ENCODE measurements at places on chromosomes 2 and 18.

DNA sequence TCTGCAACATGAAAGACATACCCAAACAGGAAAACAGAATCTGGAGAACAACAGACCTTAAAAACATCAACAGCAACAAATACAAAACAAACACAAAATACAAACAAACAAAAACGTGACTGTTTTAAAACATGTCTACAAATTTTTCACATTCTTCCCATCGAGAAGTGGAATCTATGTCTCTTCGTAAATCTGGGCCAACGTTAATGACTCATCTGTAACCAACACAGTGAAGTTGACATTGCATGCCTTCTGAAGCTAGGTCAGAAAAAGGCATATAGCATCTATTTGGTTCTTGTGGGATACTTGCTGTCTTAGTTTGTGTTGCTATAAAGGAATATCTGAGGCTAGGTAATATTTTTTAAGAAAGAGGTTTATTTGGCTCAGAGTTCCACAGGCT, 269.0 kb upstream of the FBXO11 start:
- no peak for DNase-seq

DNA sequence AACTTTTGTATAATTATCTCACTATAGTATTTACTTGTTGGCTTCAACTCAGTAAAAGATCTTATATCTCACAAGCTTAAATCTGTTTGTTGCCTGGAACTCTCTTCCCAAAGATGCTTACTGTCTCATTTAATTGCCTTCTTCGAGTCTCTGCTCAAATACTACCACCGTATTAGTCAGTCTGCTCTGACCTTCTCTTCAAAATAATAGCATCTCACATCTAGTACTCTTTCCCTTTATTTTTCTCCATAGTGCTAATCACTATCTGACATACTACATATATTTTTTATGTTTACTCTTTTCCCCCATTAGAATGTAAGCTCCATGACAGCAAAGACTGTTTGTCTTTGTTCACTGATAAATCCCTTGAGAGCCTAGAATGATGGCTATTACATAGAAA, 10.6 kb upstream of the MPP4 start:
- DNase-seq: no peak

DNA sequence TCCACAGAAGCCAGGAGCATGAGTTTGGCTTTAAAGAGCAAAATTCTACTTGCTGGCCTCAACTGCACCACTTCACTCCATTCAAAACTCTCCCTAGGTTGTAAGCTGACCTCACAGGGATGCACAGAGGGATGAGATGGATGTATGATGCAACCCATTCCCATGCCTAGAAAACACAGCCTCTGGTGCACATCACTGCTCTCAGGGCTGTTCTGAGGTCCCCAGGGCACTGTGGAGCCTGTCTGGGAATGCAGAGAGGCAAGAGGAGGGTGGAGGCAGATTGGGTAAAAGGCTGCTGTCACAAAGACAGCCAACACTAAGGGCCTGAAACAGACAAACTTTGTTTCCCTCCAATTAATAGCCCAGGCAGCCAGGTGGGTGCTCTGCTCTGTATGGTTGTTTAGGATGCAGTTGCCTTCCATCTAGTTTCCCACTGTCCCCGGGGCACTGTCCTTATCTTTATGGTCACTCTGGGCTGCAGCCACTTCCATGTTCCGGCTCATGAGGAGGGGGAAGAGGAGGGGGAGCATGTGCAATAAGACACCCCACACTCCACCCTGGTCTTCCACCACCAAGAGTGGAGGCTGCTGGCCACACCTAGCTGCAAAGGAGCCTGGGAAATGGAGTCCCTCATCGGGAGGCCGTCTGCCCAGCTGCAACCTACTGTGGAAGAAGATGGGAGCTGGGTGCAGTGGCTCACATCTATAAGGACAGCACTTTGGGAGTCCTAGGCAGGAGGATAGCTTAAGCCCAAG, 7.0 kb downstream of the GPR45 start:
- no peak for DNase-seq

- no peak for DNase-seq
These were observed 317.4 kb downstream of the NBAS start for GRCh38 chr2:15243762-15244161.

- no peak for DNase-seq
These were observed 290.7 kb upstream of the EPAS1 start for GRCh38 chr2:46006473-46007025.

DNA sequence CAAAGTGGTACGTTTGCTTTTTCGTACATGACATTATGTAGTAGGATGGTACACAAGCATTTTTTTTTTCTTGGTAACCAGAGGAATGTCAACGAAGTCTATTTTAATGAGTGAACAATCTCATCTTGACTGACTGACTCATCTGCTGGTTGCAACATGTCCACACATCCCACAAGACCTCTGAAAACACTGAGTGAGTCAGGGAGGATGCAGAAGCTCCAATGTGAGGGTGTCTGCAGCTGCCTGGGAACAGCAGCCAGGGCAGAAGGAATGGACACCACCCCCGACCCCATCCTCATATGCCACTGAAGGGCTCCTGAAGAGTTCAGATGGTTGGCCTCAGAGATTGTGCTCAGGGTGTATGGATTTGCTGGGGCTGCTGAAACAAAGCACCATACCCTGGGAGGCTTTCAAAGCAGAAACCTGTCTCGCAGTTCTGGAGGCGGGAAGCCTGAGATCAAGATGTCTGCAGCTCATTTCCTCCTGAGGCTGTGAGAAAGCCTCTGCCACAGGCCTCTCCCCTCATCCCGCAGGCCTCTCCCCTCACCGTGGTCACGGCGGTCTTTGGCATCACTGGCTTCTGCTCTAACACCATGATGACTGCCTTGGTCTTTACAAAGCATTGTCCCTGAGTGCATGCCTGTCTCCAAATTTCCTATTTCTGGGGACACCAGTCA, 124.6 kb downstream of the LRATD1 start:
- DNase-seq: no peak

- no peak for DNase-seq
These were observed 81.4 kb downstream of the CABYR start for GRCh38 chr18:24220318-24220688.

DNA sequence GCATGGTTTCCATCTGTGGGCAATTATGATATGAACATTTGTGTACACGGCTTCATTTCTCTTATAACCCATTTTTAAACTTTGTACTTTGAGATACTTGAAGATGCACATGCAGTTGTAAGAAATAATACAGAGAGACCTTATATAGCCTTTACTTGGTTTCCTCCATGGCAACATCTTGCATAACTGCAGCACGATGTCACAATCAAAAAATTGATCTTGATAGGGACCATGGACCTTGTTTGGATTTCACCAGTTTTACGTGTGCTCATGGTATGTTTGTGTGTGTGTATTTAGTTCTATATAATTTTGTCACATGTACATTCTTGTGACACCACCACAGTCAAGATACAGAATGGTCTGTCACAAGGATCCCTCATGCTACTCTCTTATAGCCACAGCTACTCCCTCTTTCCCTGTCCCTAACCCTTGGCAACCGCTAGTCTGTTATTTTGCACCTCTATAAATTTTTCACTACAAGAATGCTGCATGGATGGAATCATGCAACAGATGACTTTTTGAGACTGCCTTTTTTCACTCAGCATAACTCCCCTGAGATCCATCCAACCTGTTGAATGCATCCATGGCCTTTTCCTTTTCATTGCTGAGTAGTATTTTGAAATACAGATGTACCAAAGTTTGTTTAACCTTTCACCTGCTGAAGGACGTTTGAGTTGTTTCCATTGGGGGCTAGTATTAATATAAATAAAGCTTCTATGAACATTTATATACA, 19.4 kb upstream of the MLPH start:
- DNase-seq: no peak

DNA sequence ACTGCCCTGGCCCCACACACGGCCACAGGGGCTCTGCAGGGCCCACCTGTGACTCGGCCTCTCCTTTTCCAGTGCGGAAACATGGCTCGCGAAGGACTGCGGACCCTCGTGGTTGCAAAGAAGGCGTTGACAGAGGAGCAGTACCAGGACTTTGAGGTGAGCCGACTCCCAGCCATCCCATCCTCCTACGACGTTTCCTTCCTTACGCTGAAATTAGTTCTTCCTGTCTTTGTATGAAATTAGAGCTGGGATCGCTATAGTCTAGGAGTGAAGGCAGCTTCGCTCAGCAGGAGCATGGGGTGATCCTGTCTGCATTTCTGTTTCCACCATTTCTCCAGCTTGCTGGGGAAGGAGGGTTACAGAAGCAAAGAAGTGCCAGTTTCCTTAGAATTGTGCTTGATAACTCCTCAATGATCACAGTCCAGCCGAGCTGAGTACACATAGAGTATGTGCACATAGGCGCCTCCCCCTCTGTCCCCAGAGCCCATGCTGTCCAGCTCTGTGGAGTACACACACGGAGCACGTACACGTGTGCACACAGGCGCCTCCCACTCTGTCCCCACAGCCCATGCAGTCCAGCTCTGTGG, 59.1 kb upstream of the NFATC1 start:
- DNase-seq: no peak

GRCh38 chr2:5537180-5537688, 154.9 kb upstream of the SOX11 start:
- no peak for DNase-seq

DNA sequence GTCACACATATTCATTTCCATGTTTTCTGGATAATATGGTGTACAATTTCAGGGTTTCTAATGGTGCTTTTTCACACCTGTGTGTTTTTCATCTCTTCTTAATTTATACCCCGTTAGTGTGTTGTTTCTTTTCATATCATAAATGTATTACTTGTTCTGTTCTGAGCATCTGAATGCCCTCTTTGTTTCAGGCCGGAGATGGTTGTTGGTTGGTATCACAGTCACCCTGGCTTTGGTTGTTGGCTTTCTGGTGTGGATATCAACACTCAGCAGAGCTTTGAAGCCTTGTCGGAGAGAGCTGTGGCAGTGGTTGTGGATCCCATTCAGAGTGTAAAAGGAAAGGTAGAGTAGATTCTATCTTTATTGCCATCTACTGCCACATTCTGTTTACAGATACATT, 45.1 kb upstream of the TBR1 start:
- no peak for DNase-seq

DNA sequence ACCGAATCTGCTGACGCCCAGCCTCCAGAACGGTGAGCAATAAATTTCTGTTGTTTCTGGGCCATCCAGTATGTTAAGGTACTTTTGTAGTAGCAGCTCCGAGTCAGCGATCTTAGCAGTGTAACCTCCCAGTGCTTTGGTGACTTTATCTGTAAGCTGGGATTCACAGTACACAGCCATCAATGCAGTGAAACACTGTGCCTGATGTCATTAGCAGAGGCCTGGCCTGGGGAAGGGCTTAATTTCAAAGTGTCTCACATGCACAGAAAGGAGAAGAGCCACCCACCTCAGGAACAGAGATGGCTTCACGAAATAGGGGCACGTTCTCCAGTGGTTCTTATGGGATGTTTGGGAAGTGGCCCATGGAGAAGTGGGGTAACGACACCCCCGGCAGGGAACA, 281.2 kb downstream of the PHLPP1 start:
- DNase-seq: no peak

DNA sequence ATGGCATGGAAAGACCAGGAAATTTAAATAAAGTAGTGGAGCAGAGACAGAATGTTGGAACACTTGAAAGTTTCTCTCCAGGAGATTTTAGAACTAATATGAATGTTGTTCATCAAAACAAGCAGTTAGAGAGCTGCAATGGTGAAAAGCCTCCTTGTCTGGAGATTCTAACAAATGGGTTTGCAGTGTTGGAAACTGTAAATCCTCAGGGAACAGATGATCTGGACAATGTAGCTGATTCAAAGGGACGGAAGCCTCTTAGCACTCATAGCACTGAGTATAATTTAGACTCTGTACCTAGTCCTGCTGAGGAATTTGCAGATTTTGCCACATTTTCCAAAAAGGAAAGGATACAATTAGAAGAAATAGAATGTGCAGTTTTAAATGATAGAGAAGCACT, 27.7 kb downstream of the AFTPH start:
- DNase-seq: no peak

GRCh38 chr2:69168950-69169654, 156.1 kb downstream of the ANTXR1 start:
- no peak for DNase-seq

GRCh38 chr2:41033127-41033526, 581.2 kb upstream of the SLC8A1 start:
- DNase-seq: no peak

DNA sequence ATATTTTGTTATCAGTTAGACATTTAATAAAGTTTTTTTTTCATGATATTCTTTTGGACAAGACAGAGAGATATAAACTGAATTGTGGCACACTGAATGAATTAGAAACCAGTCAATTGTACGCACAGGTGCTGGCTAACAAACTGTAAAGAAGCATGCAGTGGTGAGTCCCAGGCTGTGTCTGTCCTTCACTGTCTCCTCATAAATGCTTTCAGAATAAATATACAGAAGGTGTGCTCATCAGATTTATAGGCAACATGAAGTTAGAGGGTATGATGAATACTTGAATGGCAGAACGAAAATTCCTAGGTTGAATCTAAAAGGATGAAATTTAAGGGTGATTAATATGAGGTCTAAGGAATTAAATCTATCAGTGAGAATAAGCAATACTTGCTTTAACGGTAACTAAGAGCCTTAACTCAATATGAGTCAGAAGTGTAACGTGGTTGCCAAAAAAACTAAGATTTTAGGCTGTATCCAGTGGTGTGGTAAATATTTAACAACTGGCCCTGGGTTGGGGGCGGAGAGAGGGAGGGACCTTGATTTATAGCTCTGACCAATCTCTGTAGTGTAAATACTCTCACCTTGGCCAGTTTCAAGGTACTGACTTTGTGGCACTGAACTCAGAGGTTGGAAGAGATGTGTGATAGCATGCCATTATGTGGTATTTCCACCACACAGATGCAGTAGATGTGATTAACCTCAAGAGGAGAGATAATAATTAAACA, 41.9 kb upstream of the AAK1 start:
- no peak for DNase-seq

DNA sequence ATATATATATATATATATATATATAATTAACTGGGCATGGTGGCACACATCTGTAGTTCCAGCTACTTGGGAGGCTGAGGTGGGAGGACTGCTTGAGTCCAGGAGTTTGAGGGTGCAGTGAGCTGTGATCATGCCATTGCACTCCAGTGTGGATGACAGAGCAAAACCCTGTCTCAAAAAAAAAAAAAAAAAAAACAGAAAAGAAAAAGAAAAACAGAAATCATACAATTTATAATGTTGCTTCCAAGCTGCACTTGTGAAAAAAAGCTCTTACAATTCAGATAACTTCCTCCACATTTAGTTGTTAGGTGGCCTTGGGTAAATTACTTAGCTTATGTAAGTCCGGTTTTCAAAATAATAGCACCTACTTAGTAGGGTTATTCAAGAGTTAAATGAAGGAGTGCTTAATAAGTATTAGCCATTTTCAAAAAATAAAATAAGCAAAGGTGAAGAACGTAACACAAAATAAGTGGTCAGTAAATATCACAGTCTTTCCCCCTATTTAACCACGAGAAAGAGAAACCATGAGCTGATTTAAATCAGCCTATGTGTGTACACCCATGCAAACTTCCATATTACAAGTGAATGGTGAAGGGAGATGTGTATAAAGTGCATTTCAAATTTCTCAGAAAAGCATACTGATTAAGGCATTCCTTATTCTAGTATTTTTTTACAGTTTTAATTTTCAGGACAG, 2.3 kb downstream of the WIPF1 start:
- no peak for DNase-seq

GRCh38 chr18:23523429-23524212, 20.3 kb downstream of the RMC1 start:
- no peak for DNase-seq

Data from suprapubic skin (tissue), 4 donors.